ENCODE measurements at places on chromosomes 6 and 20.

- DNase-seq: no peak
These were observed 208.8 kb downstream of the TBC1D7 start for GRCh38 chr6:13119549-13119948.

DNA sequence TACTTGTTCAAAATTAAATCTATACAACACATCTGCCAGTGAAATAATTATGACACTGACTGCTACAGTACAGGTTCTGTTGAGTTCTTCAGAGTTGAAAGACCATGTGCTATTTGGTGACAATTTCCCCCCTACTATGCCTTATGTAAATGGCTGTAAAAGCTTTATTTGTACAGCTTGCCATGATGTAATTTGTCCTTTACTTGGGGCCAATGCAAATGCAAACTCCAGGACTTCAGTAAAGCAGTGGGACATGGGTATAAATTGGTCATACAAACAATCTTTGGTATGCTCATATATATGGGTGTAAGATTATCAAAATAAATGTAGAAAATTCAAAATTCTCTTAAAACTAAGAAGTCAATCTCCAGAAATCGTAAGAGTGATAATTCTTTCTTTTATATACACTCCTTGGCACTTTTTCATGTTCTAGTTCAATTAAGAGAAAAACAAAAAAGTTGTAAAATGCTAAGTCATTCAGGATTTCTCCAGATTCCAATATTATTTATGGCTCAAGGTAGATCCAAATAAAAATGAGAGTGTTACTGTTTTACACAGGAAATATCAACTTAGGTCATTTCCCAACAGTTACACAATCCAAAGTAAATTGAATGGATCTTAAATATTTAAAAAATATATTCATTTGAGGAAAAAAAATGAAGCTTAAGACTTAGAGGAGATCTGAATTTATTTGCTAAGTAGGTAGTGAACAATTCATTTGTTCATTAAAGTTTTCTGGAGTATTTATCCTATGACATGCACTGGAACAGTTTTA lies 1310.5 kb upstream of the CITED2 start:
- DNase-seq: no peak

DNA sequence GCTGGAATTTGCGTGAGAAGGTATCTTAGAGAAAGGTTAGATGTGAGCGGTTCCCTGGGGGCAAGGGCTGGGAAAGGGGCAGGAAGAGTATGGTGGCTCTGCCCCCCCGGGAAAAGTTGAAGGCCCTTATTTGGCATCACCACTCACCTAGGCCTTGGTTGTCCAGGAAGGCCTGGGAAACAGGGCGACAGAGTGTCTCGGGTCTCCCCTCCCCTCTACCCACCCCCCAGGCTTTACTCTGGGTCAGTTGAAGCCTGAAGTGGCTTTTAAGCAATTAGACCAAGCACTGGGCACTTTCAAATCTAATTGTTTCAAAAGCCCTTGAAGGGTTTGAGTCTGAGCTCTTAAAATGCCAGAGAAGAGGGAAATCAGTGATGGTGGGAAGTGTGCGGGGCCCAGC lies 30.2 kb upstream of the FOXP4 start:
- DNase-seq: no peak

DNA sequence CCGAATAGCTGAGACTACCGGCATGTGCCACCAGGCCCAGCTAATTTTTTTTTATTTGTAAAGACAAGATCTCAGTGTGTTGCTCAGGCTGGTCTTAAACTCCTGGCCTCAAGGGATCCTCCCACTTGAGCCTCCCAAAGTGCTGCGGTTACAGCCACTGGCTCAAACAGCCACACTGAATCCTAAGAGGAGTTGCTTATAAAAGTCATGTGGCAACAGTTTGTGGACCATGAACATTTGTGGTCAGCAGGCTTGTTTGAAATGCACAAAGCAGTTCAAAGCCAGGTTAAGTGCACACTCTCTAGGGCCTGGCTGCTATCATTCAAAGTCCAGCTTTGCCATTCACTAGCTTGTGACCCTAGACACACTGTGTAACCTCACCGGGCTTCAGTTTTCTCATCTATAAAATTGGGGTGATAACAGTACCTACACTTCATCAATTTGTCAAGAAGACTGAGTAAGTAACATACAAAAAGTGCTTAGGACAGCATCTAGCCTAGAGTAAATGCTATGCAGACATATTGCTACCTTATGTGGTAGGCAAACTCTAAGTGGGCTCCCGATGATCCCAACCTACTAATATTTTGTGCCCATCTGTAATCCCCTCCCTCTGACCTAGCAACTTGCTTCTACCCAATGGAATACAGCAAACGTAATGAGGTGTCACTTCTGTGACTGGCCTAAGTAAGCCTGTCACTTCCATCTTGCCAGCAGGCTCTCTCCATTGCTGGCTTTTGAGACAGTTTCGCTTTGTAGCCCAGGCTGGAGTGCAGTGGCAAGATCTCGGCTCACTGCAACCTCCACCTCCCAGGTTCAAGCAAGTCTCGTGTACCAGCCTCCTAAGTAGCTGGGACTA lies 122.9 kb downstream of the ZMYND8 start:
- peak; percentile 10 for DNase-seq

DNA sequence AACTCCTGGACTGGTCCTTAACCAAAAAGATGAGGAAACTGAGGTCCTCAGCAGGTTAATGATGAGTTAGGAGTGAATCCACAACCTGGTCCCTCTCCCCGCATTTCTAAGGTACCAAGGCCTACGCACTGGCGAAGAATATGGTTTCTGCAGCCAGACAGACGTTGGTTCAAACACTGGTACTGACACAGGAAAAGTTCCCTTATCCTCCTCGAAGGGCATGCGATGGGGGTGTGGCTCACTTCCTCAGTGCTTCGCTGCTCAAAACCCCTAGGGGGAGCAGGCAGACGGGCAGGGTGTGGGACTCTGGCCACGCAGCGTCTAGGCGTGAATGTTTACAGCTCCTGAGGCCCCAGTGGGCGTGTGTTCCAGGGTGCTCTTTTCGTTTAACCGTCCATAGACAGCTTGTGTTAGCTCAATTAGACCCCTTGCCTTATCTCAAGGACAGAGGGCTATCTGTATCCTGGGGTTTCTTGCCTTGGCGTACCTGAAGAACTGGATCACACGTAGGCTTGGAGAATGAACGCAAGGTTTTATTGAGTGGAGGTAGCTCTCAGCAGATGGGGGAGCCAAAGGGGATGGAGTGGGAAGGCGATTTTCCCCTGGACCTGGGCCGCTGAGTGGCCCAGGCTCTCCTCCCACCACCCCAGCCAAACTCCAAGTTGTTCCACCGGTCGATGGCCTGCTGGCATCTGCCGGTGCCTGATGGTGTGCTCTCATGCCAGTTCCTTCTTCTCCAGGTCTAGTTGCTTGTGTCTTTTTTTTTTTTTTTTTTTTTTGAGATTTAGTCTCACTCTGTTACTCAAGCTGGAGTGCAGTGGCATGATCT lies 31.8 kb upstream of the PTPN1 start:
- no peak for DNase-seq

DNA sequence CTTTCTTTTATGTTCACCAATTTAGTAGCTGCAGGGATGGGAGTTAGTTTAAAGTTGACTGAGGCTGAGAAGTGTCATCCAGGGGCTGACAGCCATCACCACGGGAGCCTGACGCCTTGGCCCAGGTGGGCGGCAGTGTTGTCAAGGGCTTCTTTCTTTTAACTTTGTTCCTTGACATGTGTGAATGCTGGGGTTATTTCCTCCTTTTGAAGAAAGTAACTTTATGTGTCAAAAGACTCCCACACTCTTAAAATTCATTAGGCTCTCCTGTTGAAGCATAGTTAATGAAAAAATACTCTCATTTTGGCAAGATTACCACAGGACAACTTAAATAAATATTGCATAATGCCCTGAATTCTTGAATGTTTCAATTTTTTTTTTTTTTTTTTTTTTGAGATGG lies 50.0 kb downstream of the SASH1 start:
- no peak for DNase-seq

GRCh38 chr6:33839399-33840047 lies 35.7 kb upstream of the MLN start:
- no peak for DNase-seq

DNA sequence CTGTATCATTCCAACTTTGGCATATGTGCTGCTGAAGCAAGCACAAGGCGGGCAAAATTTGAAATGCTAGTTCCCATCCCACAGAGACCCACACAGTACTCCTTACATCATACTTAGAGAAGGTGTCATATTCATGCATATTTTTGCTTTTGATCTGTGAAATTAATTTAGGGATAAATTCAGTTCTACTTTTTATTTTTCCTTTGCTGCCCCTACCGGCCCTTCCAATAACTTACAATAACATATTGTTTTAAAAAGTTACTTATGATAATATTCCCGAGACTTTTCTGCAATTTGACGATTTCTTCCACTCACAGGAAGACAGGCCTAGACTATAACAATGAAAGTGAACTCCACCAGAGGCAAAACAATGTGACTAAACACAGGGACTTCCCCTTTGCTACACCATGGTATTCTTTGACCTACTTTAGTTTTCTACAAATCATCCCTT lies 35.0 kb downstream of the SESN1 start:
- DNase-seq: no peak

GRCh38 chr20:53579581-53580375 lies 13.9 kb downstream of the ZNF217 start:
- peak; percentile 61 for DNase-seq

DNA sequence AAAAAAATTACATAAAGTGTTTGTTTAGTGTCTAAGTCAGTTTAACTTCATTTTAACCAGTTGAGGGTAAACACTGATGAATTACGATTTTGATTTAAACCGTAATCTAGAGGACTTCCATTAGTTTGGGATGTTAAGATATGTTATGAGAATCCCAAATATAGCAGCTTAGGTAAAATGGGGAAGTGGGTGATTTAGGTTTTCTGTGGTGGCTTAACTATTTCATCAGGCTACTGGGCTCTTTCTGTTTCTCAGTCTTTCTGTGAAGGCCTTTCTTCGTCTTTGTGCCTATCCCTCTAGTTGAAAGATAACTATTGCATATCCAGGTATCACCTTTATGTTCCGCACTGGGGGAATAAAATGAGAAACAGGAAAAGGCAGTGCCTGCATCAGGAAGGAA lies 27.9 kb downstream of the CENPW start:
- no peak for DNase-seq

- DNase-seq: peak; percentile 71
These were observed 10.0 kb upstream of the NCOA7 start for GRCh38 chr6:125780540-125781313.

DNA sequence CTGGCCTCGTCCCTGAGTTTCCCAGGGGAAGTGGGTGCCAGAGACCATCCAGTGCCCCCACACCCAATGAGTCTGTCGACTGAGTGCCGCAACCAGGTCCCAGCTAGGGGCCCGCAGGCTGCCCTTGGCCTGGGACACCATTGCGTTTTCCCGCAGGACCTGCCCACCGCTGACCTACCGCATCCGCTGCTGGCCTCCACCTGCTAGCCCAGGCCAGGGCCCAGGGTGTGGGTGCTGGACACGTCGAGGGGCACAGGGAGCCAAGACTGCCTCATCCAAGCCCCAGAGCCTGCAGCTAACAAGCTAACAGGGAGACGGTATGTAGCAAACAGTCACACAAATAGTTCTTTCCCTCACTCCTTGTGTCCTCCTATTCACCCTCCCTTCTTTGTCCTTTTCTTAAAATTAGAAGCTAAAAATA lies 97.7 kb downstream of the TMEM242 start:
- DNase-seq: no peak

GRCh38 chr6:136751522-136751956 lies 40.7 kb downstream of the MAP3K5 start:
- DNase-seq: peak; percentile 57
